GM06990 (cell line): ENCODE measurements at places on chromosomes 7 and 10.

DNA sequence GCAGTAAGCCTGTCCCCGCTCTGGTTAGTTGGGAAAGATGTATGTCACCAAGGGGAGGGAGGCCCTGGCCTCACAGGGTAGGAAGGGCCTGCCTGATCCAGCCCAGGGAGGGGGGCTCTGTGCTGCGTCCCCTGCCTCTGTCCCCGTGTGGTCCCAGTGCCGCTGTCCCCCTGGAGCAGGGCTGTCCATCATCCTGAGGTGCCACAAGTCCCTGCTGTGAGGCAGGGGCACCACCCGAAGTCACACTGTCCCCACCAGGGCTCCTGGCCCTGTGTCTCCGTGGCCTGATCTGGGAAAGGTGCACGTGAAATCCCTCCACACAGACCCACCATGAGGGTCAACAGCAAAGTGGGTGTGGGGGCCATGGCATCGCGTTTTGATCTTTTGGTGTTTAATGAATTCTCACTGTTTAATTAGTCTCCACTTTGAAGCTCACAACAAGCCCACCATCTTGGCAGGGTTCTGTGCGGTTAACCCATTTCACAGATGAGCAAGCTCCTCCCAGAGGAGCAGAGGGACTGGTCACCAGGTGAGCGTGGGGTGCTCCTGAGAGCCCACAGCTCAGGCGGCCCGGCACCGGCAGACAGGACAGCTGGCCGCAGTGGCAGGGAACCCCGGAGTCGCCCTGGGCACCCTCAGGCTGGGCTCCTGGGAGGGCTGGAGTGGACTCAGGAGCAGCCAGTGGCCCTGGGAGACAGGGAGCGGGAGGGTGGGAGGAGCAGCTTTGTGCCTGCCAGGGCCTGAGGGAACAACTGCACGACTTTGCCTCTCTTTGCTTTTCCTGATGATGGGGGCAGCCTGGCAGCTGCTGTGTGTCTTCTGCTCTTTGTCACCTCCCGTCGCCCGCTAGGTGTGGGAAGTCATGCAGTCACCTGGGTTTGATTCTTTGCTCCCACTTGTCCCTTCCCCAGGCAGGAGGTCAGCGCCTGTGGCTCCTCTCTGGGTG is 12.0 kb upstream of the CRYGN start:
- DNase-seq = no peak

DNA sequence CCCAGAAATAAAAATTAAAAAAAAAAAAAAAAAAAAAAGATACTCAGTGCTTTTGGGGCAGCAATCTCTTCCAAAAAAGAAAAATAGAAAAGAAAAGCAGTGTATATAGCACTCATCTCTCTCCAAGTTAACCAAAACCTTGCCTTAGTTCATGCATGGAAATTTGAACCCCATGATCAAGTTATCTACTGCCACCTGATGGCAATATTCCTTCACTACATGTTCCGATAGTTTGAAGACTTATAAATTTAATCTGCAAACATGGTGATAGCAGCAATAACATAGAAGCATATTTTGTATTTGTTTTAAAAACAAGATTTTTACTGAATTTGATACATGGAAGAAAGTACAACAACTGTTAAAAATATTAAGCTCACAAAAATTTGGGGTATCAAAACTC is 48.6 kb upstream of the SLIT1 start:
- DNase-seq = no peak

DNA sequence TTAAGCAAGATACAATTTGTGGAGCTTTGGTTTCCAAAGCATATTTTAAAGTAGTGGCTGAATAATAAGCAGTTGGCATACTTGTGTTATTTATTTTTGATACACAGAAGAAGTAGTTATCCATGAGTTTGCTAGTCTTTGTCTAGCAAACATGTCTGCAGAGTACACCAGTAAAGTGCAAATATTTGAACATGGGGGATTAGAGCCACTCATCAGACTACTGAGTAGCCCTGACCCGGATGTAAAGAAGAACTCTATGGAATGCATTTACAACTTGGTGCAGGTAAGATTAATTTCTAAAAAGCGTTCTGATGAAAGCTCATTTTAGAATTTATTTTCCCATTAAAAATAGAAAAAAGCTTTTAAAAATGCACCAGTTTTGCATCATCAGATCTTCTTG is 31.4 kb downstream of the ARMC3 start:
- no peak for DNase-seq

- DNase-seq = no peak
These were observed 172.7 kb upstream of the HPS1 start for GRCh38 chr10:98619446-98619845.

- DNase-seq = no peak
These were observed 70.9 kb downstream of the MBL2 start for GRCh38 chr10:52701647-52702046.

GRCh38 chr10:6542999-6543430 is 37.1 kb downstream of the PRKCQ start:
- no peak for DNase-seq

DNA sequence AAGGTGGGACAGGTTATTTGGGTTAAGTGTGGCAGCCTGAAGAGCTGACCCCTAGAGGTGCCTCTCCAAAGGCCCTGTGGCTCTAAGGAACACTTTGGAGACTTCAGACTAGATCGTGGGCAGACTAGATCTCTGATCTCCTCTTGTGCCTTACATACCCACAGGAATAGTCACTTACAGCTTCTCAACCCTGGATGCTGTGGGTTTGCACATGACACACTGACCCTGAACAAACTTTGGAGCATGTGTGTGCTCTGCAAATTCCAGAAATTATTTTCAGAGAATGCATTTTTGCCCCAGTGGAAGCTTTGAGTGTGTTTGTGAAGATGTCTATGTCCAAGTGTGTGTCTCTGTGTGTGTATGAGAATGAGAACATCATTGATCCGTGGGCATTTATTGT is 119.6 kb downstream of the EMX2 start:
- no peak for DNase-seq

DNA sequence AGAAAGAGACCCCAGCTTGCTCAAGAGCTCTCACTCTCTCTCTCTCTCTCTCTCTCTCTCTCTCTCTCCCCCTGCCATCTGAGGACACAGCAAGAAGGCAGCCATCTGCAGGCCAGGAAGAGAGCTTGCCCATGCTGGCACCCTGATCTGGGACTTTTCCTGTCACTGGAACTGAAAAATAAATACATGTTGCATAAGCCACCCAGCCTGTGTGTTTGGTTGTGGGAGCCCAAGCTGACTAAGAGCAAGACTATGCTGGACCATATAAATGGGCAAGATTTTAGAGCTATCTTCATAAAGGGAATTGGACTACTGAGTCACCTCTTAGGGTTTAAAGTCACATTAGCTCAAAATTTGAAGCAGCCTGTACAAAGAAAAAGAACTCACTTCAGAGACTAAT is 98.6 kb downstream of the SLC16A9 start:
- DNase-seq = no peak
